ENCODE measurements at places on chromosomes 2 and 18.

- DNase-seq = no peak
These were observed 383.7 kb downstream of the XIRP2 start for GRCh38 chr2:167271932-167272331.

GRCh38 chr2:32289165-32289999, 11.7 kb downstream of the YIPF4 start:
- DNase-seq = peak; percentile 15

- no peak for DNase-seq
These were observed 941 bp upstream of the MPPE1 start for GRCh38 chr18:11909061-11909455.

- DNase-seq = no peak
These were observed 80.8 kb upstream of the SNTG2 start for GRCh38 chr2:869894-870293.

- DNase-seq = no peak
These were observed 222.3 kb downstream of the DOK6 start for GRCh38 chr18:69622961-69623360.

DNA sequence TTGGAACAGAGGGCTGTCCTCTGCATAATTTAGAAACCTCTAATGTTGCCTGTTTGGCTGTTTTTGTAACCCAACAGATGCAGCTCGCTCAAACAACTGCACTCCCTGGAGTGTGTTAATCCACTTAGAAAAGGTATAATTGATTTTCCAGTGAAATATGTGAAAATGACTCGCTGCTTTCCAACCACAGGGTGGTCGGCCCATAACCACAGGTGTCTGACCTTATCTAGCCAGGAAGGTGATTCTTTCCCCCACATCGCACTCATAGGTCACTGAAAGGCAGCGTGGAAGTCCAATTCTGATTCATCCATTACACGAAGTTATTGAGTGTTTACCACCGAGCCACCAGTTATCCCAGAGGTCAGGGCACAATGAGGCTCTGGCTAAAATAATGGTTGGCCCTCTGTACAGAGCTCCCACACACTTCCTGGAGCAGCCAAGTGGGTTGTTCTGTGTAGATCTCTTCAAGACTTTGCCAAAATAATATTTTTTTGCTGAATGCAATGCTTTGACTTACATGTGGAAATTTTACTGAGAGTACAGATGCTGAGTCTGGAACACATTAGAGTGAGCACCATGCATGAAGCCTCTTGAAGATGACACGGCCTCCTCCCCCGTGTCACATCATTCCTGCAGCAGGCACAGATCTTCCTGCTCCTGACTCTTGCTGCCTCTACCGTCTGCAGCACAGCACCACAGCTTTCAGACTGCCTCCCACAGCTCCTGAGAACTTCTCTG, 396.2 kb downstream of the ZNF516 start:
- DNase-seq = no peak

DNA sequence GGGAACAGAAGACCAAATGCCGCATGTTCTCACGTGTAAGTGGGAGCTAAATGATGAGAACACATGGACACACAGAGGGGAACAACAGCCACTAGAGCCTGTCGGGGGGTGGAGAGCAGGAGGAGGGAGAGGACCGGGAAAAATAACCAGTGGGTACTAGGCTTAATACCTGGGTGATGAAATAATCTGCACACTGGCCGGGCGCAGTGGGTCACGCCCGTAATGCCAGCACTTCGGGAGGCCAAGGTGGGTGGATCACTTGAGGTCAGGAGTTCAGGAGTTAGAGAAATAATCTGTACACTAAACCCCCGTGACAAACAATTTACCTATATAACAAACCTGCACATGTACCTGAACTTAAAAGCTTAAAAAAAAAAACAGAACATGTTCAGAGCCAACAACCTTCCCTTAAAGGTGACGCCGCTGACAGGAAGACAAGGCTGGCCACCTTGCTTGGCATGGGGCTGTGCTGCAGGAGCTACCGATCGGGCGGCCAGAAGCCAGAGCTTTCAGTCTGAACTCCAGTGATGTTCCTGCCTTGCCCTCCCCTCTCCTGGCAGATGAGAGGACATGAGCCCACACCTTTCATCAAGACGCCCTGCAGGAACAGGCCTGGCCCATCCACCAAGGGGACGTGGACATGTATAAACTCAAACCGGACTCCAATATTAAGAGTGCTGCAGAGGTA, 11.2 kb downstream of the SLC66A2 start:
- DNase-seq = no peak
